CD4-positive, alpha-beta T cell treated with Interleukin-6 for 4 hours (primary cell): ENCODE measurements at places on chromosomes 12 and 14.

- no peak for DNase-seq
These were observed 169.5 kb upstream of the RTL1 start for GRCh38 chr14:101072945-101073597.

DNA sequence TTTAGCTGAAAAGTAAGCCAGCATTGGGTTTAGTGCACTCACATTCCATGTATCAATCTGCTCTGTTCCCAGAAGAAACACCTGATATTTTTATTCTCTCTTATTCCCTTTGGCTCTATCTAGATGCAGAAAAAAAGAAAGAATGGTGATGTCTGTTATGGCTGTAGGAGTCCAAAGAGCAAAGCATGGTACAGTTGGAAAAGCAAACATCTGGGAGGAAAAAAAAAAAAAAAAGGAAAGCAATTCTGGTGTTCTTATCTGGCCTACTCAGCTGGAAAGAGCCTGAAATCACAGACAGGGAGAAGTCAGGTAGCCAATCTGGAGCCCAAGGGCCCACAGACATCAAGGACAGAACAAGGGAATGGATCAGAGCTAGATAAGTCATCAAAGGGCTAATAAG is 293.9 kb downstream of the DUSP6 start:
- DNase-seq: no peak

DNA sequence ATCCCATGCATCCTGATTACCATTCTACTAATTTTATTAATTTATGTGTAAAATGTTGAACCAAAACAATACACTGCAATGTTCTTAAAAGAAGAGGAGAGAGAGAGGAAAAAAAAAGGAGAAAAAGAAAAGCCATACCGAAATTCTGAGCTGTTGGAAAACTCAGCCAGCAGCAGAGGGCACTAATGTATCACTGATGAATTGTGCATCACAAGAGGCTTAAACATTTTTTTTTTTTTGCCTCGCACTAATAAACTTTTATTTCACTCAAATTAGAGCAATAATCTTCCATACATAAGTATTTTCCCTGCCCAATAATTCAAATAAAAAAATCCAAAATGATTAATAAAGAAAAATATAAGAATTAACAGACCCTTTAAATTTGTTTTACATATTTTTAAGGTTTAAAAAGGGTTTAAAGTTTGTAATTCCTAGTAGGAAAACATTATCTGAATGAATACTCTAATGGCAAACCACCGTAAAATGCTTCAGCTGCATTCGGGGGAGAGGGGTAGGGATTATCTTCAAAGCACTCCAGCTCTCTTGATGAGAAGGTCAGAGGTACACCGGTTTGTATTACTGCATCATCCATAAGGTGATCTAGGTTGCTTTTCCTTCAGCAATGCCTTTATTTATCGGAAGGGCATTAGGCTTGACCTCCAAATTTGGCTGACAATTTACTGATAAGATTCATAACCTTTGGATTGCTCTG is 41.9 kb downstream of the ATP23 start:
- DNase-seq: peak; percentile 8

- DNase-seq: no peak
These were observed 56.4 kb upstream of the PZP start for GRCh38 chr12:9264546-9264945.

GRCh38 chr12:126156806-126157574 is 1091.8 kb downstream of the AACS start:
- no peak for DNase-seq

DNA sequence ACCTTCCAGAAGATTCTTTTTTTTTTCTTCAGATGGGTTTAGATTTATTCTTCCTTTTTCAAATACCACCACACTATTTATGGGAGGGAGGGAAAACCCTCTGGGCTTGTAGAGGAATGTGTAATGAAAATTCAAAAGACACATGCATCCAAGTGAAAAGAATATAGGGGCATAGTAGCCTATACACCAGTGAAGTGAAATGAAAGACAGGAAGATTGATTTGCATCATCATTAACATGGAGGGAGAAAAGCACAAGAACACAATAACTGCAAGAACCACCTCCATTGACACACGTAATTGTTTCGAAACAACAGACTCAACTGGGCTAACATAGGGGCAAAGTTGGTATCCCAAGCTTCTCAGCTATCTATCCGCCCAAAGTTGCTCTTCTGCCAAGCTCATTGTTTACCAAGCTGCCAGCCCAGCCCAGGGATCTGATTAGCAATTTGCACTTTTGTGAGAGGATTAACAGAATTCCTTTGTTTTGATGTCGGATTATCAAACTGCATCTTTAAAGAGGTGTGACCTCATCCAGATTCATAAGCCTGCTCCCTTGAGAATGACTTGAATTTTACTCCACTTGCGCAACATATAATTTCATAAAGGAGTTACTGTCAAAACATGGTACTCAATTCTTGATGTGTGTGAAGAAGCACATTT is 430.5 kb upstream of the SOX5 start:
- DNase-seq: no peak

DNA sequence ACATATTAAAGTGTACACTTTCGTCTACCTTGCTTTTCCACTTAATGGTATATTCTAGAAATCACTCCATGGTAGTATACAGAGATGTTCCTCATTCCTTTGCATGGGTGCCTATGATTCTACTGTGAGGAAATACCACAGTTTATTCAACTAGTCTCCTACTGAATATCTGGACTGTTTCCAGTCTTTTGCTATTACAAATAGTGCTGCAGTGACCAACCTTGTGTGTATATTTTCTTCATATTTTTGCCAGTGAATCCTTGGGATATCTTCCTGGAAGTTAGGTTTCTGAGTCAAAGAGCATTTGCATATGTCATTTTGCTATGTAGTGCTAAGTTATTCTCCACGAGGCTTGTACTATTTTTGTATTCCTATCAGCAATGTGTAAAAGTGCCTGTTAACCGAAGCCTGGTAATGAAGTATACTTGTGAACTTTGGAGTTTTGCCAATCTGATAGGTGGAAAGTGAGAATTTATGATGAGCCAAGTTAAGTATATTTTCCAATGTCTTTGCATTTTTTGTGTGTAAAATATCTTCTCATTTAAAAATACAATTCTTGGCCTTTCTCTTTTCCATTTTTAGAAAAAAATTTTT is 31.3 kb upstream of the TMEM263 start:
- no peak for DNase-seq

DNA sequence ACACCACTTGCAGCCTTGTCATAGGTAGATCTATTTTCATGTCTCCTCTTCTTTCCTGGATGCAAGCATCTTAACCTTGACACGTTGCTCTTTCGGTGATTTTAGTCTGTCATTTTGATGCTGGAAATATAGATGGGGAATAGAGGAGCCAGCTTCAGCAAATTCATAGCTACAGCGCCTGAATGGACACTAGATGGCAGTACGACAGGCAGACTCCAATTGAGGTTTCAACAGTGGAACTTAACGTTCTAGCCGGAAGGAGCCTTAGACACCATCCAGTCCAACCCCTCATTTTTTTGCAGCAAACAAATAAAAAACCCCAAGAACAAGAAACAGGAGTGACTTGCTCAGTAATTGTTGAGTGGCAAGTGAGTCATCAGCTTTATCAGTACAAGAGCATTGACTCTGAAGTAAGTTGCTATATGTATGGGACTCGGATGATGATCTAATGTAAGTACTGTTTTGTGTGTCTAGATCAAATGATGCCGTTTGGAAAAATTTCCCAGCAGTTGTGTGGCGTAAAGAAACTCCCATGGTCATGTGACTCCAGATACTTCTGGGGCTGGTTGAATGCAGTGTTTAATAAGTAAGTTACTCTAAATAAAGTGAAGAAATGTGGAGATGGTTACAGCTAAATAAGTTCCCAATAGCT is 9.0 kb downstream of the DMAC2L start:
- peak; percentile 75 for DNase-seq

DNA sequence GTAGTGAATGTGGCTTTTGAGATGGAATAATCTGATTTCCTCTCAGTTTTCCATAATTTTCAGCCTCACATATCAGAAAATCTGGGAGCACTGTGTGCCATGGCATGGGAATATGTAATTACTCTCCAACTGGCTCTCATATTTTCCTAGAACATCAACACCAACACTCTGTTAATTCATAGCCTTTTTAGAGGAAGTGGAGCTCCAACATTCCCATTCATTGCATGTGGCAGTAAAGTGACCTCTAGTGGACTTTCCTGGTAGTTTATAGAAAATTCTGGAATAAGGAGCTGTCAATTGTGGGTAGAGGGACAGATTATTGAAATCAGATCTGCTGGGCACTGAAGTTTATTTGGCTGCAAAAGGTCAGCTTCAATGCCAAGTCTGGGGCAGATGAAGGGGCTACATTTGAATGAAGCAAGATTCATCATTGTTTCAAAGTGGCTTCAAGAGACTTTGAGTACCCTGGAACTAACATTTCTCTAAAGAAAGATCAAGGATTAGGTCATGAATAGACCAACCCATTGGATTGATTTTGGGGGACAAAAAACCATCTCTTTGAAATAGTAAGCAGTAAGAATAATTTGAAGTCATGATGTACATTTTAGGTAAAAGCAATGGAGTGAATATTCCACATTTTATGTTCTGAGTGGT is 23.6 kb upstream of the USP44 start:
- no peak for DNase-seq

GRCh38 chr14:35052637-35053036 is 6.6 kb downstream of the FAM177A1 start:
- DNase-seq: no peak

GRCh38 chr12:93741659-93742109 is 64.5 kb downstream of the CRADD start:
- peak; percentile 14 for DNase-seq

- no peak for DNase-seq
These were observed 69.3 kb downstream of the FBXO34 start for GRCh38 chr14:55340482-55340881.

GRCh38 chr12:49008943-49009342 is 9.6 kb downstream of the PRKAG1 start:
- no peak for DNase-seq

GRCh38 chr14:55267820-55268219 is 3.4 kb upstream of the FBXO34 start:
- no peak for DNase-seq

GRCh38 chr14:97779140-97779539 is 982.0 kb downstream of the VRK1 start:
- no peak for DNase-seq

DNA sequence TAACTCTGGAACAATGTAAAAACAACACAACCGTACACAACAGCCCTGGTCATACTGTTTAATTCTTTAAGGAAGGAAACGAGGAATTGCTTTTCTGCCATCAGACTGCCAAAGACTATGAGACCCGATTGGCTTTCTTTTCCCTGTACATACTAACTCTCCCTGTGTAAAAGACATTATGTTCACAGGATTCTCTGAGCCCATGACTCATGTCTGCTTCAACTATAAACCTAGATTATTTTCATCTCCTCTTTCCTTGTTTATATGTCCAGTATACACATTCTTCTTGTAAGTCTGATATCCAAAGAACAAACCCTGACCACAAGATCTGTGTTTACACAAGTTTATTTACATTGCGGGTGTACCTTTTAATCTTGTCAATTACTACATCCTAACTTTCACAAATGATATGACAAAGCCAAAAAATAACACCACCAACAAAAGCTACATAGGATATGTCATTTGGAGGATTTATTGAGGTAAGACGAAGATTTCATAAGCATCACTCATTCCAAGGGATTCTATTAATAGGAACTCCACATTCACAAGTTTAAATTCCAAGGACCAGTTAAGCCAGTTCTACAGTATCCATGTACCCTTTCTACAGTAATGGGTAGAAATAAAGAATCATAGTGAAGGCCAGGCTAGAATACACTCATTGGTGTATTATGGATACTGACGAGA is 67.3 kb downstream of the STXBP6 start:
- no peak for DNase-seq

DNA sequence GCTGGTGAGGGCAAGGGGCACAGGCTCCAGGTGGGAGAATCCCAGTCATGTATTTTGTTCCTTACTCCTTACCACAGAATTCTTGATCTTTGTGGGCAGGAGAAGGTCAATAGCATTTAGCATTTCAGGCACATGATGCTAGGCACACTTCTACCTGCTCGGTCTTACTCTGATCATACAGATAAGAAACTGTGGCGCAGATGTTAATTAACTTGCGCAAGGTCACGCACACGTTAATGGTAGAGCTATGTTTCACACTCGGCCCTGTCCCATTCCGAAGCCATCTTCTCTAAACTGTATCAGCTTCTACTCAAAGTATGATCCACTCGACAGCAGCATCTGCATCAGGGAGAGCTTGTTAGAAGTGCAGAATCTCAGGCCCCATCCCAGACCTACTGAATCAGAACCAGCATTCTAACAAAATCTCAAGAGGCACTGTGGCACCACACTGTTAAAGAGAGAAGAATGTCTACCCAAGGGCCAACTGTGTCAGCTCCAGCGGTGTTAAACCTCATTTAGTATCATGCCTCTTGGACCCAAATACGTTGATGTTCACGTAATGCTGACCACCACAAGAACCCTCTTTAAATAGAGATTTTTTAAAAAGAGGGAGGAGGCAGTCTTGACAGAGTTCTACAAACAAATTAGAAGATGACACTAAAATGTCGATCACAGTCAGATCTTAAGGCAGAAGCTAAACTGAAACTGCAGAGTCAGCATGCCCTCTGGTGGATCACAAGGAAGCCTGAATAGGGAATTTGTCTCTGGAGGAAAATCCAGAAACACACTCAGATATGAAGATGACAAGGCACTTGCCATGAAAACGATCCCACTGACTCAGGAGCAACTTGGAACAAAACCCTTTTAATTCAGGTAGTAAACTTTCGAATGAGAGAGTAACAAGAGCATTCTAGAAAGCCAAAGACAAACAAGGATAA is 7.3 kb downstream of the STXBP6 start:
- no peak for DNase-seq

DNA sequence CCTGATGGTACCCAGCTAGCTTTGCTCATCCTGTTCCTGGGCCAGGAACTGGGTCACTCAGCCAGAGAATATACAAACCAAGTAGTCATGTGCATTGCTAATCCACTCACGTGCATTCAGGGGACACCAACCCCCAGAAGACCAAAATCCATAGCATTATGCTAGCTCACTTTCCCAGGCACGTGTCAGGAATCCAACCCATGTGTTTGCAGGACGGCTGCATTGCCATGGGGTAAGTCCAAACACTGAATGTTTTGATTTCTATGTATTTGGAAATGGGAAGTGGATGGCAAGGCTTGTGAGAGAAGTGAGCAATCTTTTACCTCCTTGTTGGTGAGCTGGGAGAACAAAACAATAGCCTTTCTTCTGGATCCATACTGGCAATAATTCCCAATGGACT is 87.1 kb upstream of the FOXN3 start:
- DNase-seq: no peak
